ENCODE measurements at places on chromosomes 16 and 17.
A peak's percentile ranks its signal among the peaks of the same experiment; 100 is the strongest.

DNA sequence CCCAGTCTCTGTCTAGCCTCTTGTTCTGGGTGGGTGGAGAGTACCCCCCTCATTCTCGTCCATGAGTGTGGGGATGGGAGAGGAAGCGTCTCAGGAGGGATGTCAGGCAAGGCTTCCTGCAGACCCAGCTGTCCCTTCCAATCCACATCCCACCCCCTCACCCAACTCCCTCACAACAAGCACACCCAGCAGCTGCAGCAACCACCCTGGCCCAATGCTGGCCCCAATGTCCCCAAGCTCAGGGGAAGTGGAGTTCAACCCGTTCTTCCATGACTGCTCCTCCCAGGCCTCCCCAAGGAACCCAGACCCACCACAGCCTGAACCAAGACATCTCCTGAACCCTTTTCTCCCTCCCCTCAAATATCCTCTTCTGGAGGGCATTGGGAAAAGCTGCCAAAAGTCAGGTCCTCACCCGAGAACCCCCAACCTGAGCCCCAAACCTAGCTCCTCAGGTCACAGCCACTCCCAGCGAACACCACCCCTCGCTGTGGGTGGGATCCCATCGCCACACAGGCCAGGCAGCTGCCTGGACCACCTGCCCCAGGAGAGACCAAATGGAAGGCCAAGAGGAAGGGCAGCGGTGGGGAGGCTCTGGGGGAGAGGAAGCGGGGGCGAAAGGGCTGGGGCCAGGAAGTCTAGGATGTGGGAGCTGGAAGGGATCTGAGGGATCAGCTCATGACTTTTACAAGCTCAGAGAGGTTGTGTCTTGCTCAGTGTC is 47.6 kb downstream of the FZD2 start:
- DNase-seq, result no peak

- DNase-seq, result no peak
Measured at GRCh38 chr17:41733348-41734138, 900 bp downstream of the HAP1 start.

DNA sequence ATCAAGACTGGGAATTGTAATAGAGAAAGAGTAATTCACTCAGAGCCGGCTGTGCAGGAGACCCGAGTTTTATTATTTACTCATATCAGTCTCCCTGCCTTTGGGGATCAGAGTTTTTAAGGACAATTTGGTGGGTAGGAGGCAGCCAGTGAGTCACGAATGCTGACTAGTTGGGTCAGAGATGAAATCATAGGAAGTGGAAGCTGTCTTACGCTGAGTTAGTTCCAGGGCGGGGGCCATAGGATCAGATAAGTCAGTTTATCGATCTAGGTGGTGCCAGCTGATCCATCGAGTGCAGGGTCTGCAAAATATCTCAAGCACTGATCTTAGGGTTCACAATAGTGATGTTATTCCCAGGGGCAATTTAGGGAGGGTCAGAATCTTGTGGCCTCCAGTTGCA is 20.2 kb upstream of the GUCY2D start:
- no peak for DNase-seq

DNA sequence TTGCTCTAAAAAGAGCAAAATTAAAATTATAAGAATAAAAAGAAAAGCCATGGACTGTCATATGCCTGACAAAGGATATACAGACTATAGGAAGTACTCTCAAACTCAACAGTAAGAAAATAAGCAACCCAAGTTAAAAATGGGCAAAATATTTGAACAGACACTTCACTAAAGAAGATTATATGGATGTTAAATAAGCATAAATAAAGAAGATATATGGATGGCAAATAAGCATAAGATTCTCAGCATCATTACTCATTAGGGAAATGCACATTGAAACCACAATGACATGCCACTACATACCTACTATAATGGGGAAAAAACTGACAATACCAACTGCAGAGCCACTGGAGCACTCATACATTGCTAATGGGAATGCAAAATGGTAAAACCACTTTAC is 14.9 kb upstream of the BEAN1 start:
- DNase-seq, result no peak

DNA sequence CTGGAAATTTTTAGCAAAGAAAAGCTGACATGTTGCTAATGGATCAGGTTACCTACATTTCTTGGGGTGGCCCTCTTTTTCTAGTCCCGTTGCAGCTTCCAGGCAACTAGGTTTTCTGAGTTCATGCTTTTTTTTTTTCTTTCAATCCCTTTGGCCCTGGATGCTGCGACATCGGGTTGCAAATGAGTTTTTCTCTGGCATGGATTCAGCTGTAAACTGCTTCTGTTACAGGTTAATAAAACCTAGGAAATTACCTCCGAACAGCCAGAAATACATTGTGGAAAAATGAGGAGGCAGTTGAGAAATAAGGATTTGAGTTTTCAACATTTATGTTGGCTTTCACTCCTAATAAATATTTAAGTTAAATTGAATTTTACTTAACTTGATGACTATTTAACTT is 149.8 kb upstream of the MAF start:
- no peak for DNase-seq

- DNase-seq, result no peak
Measured at GRCh38 chr17:5819396-5819795, 235.1 kb upstream of the NLRP1 start.

DNA sequence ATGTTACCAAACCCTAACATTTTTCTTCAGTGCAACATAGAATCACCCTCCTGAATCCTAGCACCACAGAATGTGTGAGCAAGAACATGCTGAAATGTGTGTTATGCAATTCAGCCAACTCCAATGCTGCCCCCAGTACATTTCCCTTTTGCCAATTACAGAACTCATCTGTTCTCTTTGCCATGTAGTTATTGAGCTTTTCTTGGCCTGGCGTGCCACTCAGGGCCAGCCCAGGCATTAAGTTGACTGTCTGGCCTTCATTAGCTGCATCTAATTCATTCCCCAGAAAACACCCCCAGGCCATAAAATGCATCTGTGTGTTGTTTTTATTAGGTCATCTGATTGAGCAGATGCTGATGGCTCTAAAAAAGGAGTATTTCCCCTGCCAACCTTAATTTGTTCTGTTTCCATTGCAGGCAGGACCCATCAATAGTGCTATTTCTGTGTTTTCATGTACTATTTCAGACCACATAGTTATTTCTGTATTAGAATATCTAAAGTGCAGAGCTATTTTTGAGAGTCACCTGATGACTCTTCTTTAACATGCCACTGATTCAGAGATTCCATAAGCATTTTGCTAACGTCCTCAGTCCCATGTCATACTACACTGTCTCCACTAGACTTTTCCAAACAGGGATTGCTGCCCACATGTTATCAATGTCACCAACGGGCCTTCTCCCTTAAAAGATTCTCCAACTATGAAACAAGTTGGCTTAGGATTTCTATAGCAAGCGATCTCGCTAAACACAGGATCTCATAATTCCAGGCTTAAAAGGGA is 969.7 kb downstream of the CDH11 start:
- peak; percentile 29 for DNase-seq

GRCh38 chr16:15749371-15749770 is 99.3 kb downstream of the NDE1 start:
- no peak for DNase-seq

DNA sequence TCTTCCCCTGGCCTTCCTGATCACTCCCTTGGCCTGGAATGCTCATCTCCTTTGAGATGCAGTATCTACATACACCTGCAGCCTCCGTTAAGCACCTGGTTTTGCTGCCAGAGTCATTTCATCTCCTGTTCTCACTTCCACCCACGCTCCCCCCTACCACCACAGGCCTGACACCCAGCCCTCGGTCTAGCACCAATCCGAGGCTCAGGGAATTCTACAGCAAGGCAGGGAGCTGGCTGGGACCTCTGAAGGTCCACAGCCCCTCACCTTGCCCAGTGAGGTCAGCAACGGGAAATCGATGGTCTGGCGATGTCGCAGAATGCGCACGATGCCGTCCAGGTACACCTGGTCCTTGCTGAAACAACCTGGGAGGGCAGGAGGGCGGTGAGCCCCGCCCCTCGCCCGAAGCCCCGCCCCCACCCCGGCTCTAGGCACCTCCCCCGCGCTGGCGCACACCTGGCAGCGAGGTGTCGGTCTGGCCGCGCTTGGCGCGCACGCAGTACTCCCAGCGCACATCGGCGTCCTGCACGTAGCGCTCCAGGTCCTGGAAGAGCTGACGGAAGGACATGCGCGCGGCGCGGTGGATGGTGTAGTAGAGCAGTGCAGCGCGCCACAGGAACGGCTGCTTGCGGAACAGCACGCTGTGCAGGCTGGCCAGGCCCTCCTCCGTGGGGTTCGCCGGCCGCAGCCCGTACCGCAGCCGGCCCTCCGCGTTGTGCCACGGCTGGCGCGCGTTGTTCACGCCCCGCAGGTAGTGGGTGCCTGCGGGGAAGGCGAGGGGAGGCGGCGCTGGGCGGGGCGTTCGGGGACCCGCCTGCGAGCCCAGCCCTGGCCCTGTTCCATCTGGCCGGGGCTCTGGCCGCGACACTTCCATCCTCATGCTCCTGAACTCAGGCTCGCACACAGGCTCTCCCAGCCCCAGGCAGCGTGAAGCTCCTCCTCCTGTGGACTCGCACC is 5.7 kb downstream of the MATCAP1 start:
- DNase-seq, result no peak

DNA sequence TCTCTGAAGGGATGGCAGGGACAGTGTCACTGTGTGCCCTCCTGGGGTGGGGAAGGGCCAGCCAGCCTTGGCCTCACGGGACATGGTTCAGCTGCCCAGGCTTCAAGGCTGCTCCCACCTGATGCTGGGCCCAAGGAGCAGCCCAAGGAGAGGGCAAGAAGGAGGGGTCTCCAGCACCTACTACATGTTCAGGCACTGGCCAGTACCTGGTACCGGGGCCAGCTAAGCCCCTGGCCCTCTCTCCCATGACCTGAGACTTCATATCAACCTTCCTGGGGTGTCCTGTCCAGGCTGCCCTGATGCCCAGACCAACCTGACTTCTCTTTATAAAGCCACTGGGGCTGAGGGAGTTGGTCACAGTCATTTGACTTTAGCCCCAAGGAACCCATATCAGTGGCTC is 1.3 kb downstream of the USH1G start:
- no peak for DNase-seq

GRCh38 chr17:74807441-74807840 is 31.3 kb upstream of the NAT9 start:
- no peak for DNase-seq

DNA sequence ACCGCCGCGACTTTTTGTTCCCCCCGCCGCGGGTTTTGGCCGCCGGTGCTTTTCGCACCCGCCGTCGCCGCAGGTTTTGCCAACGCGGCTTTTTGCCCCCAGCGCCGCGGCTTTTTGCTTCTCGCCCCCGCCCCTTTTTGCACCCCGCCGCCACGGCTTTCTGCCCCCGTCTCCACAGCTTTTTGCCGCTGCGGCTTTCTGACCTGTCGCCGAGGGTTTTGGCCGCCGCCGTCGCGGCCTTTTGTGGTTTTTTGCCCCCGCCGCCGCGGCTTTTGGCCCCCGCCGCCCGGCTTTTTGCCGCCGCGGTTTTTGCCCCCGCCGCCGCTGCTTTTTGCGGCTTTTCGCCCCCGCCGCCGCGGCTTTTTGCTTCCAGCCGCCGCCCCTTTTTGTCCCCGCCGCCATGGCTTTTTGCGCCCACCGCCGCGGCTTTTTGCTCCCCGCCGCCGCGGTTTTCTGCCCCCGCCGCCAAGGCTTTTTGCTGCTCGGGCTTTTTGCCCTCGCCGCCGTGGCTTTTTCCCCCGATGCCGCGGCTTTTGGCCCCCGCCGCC is 151.1 kb downstream of the KCNJ18 start:
- no peak for DNase-seq

DNA sequence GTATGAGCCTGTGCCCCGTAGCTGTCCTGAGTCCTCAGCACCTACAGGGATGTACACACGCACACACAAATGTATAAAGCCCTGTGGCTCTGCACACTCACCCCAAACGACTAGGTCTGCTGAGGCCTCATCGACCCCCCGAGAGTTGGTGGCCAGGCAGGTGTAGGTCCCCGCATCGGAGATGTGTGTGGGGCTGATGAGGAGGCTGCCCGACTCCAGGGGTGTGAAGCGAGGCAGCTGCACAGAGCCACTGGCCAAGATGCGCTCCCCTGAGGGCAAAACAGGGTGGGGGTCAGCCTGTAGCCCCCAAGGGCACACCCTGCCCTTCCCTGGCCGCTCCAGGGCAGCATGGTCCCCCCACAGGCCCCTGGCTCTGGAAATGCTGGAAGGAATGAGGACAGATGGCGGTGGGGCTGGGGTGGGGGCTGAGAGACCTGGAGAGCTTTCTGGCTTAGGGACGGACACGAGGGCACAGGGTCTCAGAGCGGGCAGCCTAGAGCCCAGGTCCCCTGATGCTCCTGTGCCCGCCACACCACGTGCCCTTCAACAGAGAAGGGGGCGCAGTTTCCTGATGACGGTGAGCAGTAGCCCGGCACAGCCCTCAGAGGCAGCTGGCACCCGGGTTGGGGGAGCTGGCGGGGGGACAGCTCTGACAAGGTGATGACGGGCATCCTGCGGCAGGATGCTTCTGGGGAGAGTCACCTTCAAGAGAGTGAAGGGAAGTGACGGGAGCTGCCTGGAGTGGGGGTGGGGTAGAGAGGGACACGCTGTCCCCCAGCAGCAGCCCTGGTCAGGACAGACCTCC is 119.8 kb upstream of the CDC42EP4 start:
- DNase-seq, result no peak

GRCh38 chr17:3838206-3838605 is 7.8 kb downstream of the NCBP3 start:
- DNase-seq, result no peak

DNA sequence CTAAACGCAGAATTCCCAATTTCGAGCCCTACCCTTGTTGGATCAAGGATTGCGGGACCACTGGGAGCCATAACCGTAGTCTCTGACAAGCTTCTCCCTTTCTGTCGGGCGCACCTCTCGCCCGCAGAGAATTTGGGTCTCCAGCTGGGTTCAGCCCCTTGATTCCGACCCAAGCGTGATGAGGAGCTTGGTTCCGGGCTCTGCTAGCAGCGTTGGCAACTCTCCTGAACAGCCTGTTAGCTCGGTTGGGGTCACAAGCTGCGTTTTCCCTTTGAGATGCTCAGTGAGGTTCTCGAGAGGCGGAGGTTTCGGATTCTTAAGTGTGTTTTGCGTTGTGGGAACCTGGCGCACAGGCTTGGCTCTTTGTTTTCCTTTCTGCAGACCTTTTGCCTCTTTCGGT is 655 bp downstream of the ATXN1L start:
- DNase-seq, result no peak

GRCh38 chr16:66427871-66428681 is 981 bp downstream of the BEAN1 start:
- no peak for DNase-seq

DNA sequence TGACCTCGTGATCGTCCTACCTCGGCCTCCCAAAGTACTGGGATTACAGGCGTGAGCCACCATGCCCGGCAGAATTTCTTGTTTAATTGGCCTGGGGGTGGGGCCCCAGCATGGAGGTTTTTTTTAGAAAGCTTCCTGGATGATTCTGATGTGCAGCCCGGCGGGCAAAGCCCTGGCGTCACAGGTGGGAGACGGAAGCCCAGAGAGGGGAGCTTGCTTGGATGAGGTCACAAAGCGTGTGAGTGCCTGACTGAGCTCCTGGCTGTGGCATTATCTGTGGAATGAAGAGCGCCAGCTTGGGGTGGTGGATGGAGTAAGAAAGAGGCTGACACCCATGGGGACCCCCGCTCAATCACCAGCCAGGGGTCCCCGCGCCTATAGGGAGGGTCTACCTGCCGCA is 4.1 kb downstream of the VASN start:
- no peak for DNase-seq

All from AG09319 (cell line).